ENCODE measurements at places on chromosomes 7 and 10.

GRCh38 chr7:142637240-142637639, 112.0 kb upstream of the PRSS1 start:
- no peak for DNase-seq

DNA sequence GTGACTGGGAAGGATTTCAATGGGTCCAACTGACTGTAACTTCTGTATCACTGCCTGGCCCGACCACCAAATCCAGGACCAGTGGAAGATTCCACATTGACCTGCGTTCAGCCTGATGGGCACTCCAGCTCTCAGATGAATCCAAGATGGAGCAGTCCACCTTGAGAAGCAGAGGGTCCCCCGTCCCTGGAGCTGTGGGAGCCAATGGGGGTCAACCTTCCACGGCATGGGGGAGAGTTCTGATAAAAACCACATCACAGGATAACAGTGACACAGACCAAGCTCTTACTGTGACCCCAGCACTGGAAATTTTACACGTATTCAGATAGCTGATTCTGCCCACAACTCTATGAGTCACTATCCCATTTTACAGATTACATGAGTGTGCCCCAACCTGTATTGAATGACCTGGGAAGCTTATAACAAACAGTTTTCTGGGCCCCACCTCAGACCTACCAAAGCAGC, 11.2 kb downstream of the ZCCHC24 start:
- no peak for DNase-seq

- DNase-seq, result no peak
Measured at GRCh38 chr7:30086529-30086928, 48.3 kb upstream of the MTURN start.

GRCh38 chr7:45921699-45922519, 837 bp upstream of the IGFBP3 start:
- no peak for DNase-seq

- DNase-seq, result no peak
Measured at GRCh38 chr10:13110908-13111307, 10.9 kb downstream of the OPTN start.

- DNase-seq, result no peak
Measured at GRCh38 chr7:102404005-102404861, 8.1 kb downstream of the PRKRIP1 start.

GRCh38 chr7:121876656-121877500, 3.9 kb downstream of the PTPRZ1 start:
- DNase-seq, result no peak

DNA sequence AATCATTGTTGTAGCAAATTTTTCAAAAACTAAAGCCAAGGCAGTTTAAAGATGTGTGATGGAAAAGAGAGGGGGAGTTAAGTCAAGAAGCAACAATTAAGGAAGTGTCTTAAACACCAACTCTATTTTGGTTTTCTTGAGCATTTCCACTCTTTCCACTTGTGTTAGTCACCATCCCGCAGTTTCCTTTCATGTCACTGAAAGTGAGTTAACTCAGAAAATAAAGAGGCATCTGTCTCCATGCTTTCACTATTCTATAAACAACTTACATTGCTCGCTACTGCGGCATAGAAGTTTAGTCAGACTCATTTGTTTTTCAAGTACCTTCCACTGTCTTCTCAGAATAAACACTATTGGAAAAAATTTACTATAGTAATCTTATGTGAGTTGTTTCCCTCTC, 284.9 kb upstream of the SEMA3D start:
- DNase-seq, result no peak

DNA sequence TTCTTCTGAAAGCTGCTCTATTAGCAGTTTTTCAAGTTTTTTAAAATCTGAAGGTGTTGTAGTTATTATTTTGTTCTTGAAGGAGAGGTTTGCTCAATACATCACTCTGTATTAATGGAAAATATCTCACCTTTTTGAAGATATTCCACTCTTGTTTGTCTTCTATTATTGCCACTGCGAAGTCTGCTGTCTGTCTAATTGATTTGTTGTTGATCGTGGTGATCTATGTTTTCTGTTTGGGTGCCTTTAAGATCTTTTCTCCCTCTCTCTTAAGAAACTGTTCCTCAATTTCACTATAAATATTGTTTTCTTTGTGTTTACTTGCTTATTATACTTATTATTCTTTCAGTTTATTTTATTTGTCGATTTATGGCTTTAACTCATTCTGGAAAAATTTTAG, 64.9 kb upstream of the FZD8 start:
- no peak for DNase-seq

- DNase-seq, result no peak
Measured at GRCh38 chr10:17222329-17222728, 5.7 kb upstream of the VIM start.

DNA sequence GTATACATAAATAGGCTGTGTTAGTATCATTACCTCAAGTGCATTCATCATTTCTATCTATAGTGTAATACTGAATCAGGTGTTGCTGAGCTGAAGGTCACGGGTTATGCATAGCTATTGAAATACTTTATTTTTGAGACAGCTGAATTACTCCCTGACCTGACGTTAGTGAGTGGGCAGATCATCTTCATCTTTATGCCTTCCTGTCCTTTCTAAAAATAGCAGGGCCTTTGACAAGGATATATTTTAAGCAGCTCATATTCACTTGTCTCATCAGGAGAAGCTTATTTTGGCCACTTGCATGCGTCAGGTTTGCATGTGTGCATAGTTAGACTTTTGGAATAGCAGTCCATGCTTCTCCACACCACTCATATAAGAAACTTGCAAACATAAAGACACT, 63.6 kb upstream of the DKK1 start:
- DNase-seq, result no peak

DNA sequence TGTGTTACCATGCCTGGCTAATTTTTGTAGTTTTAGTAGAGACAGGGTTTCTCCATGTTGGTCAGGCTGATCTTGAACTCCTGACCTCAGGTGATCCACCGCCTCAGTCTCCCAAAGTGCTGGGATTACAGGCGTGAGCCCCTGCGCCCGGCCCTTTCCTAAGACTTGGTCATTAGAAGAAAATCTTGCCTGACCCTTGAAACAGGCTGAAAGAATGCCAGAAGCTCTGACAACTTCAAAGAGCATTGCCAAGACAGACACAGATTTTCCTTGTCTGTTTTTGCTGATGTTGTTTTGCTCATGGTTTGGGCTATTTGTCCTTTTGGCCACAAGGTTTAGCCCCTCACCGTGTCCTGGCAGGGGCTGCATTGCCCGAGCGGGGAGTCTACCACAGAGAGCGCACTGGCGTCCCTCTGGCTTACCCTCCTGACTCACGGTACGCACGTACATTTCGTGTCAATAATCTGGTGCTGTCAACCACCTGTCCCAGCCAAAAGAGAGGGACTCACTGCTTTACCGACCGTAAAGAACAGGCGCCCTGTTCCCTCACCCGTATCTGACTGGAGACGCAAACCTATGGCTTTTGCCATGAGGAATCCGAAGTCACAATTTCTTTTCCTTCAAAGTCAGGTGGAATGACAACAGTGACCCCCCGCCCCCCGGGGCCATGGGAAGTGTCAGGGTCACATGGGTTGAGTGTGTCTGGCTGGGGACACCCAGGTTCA, 10.1 kb upstream of the INPP5A start:
- no peak for DNase-seq

GRCh38 chr10:28592953-28593352, 60.0 kb downstream of the WAC start:
- no peak for DNase-seq

DNA sequence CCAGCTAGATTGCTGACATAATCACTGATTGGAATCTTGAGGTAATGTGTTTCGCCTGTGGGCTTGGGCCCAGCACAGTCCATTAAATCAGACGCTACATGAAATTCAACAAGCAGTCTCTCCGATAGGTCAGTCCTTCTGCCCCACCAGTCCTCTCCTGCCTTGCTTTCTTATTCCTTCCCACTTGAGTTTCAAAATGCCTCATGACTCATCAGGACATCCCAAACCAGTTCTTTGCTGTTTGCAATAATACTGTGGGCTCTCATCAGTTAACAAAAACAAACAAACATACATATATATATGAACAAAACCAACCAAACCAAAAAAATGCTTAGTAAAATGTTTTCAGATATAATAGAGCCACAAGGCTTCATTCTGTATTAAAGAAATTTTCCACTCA, 599.0 kb downstream of the SORCS1 start:
- no peak for DNase-seq

DNA sequence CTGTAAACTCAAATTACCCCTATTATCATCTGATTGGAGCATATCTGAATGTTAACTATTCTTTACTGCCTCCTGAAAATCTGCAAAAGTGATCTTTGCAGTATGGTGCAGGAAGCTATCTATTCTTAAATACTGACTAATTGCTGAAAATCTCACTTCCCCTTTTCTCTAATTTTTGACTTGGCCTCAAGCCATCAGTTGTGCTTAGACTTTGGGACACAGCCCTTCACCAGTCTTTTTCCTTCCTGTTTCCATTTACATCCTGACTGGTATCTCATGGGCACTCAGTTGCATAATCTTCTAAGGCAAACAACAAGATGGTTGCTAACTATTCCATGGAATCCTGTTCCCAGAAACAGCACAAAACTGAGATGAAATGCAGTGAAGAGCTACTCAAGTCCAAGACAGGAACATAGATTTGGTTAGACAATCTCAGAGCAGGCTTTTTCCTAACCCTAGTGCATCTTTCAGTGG, 228.5 kb downstream of the SORCS1 start:
- DNase-seq, result no peak

GRCh38 chr10:10598297-10598696, 419.4 kb upstream of the CELF2 start:
- DNase-seq, result no peak

DNA sequence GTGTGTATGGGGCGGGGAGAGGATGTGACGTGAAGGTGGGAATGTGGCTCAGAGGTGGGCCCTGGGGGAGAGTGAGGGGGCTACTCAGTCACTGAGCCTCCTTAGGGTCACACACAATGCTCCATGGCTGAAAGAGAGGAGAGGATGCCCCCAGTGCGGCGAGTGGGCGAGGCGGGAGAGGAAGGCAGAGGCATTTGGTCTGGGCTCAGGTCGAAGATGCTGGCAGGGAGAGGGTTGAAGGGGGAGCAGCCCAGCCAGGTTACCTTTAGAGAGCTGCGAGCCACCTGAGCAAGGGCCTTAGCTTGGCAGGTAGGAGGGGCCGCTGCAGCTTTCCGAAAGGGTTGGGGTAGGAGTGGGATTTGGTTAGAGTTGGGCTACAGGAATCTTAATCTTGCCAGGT, 4.7 kb upstream of the LOXL4 start:
- no peak for DNase-seq

DNA sequence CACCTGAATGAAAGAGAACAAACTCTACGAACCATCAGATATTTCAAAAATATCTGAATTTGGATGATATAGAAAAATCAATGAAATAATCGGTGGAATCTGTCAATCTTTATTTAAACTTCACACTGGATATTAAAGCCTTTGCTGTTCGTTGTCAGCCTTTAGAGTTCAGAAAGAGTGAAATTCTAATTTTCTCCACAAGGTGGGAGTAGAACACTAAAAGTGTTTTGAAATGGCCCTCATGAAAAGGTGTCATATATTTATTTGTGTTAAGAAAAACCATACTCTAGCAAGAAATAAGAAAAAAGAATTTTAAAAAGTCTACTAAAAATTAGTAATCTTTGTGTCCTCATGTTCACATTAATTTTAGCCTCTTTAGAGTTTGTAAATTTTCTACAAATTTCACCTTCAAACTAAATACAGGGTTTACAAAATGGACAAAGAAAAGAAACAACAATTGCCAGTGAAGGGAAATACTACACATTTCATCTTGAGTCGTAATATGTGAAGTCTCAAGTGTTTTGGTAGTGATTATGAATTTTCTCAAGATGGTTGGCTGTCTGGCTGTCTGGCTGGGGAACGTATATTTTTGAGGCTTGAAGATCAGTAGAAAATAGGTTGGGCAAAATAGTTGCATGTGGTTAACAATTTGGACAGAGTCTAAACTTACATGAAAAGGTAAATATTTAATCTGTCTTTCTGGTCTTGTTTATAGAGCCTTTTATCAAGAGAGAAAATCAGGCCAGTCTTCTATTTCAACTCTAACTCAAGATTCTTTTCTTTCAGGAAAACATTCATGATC, 43.7 kb downstream of the DNAJB9 start:
- no peak for DNase-seq

DNA sequence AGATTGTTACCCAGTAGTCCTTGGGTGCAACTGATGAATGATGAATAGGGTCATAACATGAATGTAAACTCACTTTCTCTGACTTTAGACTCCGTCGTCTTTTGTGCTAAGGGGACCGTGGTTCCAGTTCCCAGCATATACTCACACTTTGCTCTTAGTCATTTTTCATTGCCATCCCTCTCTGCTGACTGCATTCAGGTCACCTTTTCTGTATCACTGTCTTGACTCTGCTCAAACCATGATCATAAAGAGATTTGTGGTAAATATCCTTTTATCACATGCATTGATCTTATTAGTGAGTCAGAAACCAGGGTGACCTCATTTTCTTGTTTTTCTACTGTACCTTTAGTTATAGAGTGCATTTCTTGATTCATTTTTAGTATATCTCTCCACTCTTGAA, 141.1 kb upstream of the AGR3 start:
- no peak for DNase-seq

- DNase-seq, result no peak
Measured at GRCh38 chr10:17578603-17579002, 38.6 kb downstream of the HACD1 start.

- DNase-seq, result no peak
Measured at GRCh38 chr10:42637648-42638054, 719 bp downstream of the ZNF33B start.

- no peak for DNase-seq
Measured at GRCh38 chr7:27134392-27134791, 3.8 kb upstream of the HOXA4 start.

Measured in cortex of kidney (tissue), 1 donor.